NCI-H2029 treated with DMSO at 0.1 percent for 48 hours (cell line): ENCODE measurements at places on chromosomes 7 and 10.

DNA sequence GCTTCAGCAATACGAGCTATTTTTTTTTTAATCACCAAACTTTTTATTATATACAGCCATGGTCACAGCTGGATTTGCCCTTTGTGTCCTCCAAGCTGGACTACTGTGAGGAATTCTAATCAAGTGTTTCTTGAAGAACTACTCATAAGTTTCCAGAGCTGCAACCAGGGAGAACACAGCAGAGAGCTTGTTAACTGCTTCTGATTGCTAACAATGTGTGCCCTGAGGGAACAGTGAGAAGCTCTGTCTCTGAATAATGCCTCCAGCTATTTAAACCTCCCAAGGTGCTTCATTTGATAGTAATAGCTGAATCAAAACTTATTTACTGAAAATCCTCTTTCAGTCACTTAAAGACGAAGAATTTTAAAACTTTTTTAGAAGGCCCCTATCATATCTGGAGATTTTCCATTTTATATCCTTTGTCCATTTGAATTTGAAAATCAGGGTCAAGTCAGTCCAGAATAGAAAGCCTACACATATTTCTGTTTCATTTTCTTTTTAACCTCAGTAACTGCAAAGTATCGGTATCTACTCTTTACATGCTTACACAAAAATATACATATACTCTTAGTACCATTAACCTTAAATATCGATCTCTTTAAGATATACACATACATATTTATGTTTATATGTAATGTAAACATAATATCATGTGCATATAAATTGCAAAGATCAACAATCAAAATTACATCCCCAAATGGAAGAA lies 1024.2 kb downstream of the GRM8 start:
- no peak for DNase-seq

DNA sequence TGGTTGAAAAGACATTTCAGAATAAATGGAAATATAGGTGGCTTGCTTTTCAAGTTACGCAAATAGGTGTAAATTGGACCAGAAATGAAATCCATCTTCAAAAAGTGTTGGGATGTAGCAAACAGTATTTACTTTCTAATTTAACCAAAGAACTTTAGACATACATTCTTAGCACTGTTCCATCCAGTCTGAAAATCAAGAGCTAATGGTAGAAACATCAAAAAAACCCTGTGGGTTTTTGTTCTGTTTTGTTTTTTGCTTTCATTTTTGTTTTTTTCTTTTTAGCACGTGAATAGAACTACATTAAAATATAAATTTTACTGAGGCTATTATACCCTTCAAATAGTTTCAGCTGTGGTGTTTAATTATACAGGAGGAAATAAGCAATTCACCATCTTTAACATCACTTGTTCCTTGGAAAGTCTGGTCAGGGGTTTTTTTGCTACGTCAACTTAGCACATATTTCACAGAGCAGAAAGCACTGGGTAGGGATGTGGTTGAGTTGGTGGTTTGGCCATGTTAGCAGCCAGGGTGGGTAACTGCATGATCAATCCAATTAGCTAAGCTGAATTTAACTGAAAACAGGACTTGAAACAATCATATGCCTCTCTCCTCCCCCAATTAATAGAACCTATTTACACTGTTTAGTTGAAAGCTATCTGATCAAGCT lies 275.4 kb upstream of the PFKP start:
- no peak for DNase-seq

GRCh38 chr7:43290978-43291377 lies 178.5 kb downstream of the HECW1 start:
- no peak for DNase-seq

DNA sequence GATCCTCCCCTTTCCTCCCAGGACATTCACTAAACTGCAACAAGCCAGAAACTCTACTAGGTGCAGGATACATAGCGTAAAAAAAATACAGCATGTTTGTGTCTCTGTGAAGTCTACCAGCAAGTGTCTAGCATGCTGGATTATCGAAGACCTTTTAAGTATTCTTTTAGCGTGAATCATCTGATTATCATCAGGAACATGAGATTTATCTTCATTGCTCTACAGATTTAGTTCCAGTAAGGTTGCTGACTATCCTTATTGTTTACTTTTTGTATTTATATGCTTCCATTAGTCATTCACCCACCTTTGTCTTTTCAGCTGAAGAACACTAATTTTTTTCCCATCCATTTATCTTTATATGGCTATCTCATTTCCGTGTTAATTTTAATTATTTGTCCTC lies 62.8 kb downstream of the PDZD8 start:
- no peak for DNase-seq

GRCh38 chr10:107727767-107728317 lies 563.3 kb upstream of the SORCS1 start:
- no peak for DNase-seq

DNA sequence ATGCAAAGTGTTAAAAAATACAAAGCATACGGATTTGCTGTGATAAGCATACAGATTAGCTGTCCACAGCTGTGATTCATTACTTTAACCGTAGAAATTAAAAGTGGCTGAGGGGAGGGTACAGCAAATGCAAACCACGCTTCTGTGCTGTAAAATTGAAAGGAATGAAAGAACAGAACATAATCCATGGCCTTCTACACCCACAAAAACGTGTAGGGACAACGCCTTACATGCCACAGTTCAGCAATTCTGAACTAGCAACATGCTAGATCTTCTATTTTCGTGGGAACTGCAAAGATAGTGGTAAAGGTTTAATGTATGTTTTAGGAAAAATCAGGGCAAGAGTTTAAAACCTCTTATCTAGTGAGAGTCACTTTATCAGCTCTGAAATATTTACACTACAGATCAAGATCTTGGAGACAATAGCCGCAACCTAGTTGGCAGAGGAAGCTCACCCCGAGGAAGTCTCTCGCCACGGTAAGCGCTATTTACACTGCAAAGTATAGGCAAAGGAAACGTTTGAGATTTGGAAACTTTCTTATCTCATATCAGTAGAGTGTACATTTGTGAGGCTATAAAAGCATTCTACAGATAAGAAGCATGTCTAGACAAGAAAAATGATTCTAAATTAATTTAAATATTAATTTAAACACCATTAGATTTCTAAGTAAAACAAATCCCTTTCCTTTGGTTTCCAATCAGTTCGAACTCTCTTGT lies 193.6 kb downstream of the MLLT10 start:
- no peak for DNase-seq

- DNase-seq: no peak
Observed at GRCh38 chr7:137846549-137846826, 286 bp downstream of the DGKI start.

GRCh38 chr10:76990561-76990960 lies 647.0 kb downstream of the KCNMA1 start:
- DNase-seq: no peak

DNA sequence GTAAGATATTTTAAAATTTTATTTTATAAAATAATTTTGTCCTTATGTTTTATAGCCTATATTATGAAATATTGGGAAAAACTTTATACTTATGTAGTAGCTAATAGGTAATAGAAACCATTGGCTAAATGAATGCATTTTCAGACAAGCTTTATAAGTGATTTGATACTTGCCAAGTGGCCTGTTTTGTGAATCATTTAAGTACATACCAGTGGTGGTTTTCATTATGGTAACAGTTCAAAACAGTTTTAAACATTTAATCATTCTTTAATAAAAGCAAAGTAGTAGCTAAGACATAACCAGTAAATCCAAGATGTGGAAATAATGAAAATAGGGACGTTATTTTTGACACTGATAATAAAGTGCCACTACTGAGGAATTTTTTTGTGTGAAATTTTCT lies 182.2 kb downstream of the PHF14 start:
- DNase-seq: no peak

GRCh38 chr10:11147722-11148121 lies 130.1 kb downstream of the CELF2 start:
- no peak for DNase-seq

- no peak for DNase-seq
Observed at GRCh38 chr10:8498881-8499280, 444.4 kb downstream of the GATA3 start.

DNA sequence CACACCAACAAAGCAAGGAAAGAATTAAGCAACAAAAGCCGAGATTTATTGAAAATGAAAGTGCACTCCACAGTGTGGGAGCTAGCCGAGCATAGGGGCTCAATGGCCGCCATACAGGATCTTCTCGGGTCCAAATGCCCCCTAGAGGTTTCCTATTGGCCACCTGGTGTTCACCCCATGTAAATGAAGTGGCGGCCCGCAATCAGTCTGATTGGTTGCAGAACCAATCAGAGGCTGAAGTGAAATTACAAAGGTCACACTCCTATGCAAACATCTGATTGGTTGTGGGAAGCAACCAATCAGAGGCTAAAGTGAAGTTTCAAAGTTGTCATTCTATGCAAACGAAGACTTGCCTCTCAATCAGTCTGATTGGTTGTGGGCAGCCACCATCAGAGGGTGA lies 61.8 kb upstream of the SLC35B4 start:
- DNase-seq: no peak

DNA sequence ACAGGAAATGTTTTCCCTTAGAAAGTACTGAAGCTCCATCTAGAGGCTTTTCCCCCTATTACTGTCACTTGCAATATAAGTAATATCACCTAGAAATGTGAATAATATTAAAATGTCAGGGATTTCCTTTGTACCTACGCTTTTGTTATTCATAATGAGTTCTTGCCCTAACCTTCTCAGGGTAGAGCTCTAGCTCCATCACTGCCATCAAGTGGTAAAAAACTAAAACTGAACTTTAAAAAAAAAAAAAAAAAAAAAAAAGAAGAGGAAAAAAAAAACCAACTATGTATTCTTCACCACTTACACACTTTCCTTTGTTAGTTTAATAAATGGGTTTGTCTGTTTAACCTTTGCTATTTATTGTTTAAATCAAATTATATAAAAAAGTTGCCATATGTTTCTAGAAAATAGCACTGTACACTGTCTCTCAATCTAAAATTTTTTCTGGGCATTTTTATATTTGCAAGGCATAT lies 49.9 kb downstream of the DNAJC1 start:
- peak; percentile 17 for DNase-seq

GRCh38 chr7:95102662-95103061 lies 195.3 kb downstream of the PPP1R9A start:
- DNase-seq: no peak

GRCh38 chr10:77247031-77247990 lies 390.3 kb downstream of the KCNMA1 start:
- no peak for DNase-seq

GRCh38 chr10:110029450-110029849 lies 21.7 kb downstream of the ADD3 start:
- DNase-seq: no peak

GRCh38 chr10:37439826-37440225 lies 314.4 kb downstream of the ANKRD30A start:
- DNase-seq: no peak
